ENCODE measurements at places on chromosomes 1 and 21.

GRCh38 chr1:218803351-218803997, 370.2 kb upstream of the LYPLAL1 start:
- no peak for ATAC-seq

DNA sequence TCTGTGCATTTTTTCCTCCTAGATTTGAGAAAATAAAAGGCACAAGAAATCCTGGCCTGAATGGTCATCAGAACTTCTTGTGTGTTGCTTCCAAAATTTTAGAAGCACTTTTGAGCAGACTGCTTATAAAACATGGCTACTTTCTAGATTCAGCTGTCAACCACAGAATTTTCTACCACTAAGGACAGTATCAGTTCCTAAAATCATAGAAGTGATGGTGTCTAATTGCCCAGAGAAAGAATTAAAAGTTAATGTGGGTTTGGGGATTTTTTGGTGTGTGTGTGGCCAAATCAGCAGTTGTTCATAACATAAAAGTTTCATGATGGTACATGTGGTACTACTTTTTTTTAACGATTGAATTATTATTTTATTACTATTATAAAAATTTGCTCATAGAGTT, 171.4 kb upstream of the SNX7 start:
- ATAC-seq: no peak

- ATAC-seq: no peak
Observed at GRCh38 chr1:91490501-91490900, 10.2 kb upstream of the CDC7 start.

DNA sequence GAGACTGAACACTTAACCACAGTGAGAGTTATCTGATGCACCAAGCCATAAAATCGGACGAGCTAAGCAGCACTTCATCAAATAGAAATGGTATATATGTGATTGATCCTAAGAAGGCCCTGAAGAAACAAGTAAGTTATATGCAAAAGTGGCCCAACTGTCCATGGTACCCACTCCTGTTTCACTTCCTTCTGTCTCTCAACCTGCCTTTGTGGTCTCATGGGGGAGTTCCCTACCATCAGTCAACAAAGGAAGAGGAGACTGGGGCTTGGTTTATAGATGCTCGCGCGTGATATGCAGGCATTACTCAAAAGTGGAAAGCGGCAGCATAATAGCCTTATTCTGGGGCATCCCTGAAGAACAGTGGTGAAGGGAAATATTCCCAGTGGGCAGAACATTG, 543.9 kb upstream of the ADGRL4 start:
- ATAC-seq: no peak

DNA sequence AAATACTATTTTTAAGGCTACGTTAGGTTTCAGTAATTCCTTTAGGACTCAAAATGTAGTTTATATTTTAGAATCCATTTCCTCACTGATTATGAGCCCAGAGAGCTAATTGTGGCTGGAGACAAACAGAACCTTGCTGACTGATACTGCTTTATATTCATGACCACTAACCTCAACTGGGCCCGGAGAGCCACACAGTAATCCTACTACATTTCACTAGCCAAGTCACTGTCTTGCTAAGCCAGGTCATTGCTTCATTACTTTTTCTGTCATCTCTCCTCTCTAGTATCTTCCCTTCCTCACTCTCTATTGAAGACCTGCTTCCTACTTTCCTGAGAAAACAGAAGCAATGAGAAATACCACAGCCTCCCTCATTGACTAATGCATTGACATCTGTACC, 24.7 kb downstream of the IL23R start:
- ATAC-seq: no peak

DNA sequence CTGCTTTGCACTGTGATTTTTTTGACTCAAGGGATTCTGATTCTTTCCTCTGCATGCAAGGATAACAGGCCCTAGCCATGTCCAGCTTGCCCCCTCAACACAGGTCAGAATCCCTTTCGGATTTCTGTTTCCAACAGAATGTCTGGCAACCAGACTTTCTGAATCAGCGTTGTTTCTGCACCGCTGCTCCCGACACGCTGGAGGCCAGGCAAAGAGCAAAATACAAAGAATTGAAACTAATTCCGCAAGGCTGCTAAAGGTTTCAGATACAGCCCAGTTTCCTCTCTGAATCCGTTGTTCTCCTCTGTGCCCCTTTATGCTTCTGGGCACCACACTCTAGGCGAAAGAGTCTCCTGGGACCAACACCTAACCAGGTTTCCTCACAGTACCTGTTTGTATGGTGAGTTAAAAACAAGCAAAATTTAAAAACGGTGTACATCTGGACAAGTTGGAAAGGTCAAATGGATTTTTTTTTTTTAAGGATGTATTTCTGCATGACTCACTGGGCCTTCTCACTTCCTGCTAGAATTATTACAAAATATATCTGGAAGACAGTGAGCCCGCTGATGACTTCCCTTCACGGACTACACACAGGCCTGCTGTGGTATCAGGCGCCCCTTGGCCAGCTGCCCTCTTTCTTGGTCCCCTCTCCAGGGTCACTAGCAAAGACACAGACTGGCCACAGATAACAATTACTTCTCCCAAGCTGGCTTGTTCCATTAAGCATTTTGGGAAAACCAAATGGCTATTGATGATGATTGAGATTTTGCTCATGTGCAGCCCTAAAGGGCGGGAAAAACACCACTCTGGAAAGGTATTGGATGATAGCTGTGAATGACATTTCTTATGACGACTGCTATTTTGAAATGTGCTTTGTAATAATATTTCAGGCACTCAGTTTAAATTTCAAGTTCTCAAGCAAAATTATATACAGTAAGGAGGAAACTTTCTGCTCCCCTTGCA, 118.3 kb downstream of the TGFB2 start:
- peak; percentile 32 for ATAC-seq

DNA sequence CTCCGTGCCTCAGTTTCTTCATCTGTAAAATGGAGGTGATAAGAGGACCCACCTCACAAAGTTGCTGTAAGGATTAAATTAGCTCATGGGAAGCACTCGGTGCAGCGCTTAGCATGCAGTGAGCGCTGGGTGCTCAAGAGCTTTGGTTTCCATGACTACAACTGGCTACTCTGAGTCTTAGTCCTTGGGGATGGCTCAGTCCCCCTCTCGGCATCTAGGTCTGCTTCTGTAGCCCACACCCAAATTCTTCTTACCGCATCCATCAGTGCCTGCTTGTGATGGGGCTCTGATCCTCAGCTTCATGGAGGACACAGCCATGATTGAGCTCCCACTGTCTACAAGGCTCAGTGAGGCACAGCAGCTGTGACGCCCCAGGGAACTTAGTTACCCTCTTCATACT, 159.0 kb downstream of the ACTL8 start:
- no peak for ATAC-seq

All from motor neuron (in vitro differentiated cells).